Hematopoietic multipotent progenitor cell treated with erythropoietin and hydrocortisone succinate and interleukin-3 and kit ligand, for 4 days (in vitro differentiated cells): ENCODE measurements at places on chromosomes 7 and 10.

DNA sequence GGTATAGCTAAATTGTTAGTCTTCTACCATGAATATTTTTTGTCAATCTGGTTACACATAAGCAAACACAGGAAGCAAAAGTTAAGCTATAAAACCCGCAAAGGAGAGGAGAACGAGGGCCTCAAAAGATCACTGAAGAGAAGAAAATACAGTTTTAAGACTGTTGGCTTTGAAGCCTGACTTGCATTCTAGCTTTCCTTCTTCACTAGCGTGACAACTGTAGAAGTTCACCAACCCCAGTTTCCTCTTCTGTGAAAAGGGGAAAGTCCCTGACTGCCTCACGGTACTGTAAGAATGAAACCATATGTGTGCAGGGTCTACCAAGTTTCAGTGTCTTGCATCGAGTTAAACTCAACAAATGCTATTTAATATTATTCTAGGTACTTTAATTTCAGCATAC lies 7.5 kb upstream of the LRRN3 start:
- DNase-seq = peak; percentile 89

GRCh38 chr7:18771834-18772566 lies 276.5 kb downstream of the HDAC9 start:
- no peak for DNase-seq

GRCh38 chr7:34133356-34133982 lies 228.1 kb downstream of the BMPER start:
- no peak for DNase-seq

DNA sequence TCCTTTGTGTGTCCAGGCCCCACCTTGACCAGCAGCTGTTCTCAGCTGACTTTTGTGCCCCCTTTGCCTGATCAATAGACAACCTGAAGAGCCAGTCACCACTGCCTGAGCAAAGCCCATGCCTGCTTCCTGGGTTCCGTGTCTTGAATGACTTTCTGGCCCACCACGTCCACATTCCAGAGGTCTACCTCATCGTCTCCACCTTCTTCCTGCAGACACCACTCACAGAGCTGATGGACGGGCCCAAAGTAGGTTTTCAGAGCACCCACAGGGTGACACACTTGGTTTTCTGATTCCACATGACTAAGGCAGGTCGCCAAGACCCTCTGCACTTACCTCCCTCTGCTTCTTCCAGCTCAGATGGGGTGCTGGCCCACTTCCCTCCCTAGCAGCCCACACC lies 126.8 kb downstream of the WDFY4 start:
- DNase-seq = no peak

DNA sequence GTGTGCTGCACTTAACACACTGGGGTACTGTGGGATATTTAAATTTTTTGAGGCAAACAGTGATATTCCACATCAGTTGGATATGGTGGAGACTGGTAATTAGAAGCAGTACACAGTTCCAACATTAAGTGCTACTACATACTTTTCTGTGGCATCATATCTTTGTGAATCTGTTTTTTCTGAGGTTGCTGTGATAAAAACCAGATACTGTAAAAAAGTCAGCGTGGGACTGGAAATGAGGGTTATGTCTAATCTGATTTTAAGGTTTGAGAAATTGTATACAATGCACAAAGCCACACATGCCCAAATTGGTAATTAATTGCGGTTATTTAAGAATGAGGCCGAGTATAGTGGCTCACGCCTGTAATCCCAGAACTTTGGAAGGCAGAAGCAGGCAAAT lies 41.2 kb downstream of the TBC1D12 start:
- peak; percentile 3 for DNase-seq

DNA sequence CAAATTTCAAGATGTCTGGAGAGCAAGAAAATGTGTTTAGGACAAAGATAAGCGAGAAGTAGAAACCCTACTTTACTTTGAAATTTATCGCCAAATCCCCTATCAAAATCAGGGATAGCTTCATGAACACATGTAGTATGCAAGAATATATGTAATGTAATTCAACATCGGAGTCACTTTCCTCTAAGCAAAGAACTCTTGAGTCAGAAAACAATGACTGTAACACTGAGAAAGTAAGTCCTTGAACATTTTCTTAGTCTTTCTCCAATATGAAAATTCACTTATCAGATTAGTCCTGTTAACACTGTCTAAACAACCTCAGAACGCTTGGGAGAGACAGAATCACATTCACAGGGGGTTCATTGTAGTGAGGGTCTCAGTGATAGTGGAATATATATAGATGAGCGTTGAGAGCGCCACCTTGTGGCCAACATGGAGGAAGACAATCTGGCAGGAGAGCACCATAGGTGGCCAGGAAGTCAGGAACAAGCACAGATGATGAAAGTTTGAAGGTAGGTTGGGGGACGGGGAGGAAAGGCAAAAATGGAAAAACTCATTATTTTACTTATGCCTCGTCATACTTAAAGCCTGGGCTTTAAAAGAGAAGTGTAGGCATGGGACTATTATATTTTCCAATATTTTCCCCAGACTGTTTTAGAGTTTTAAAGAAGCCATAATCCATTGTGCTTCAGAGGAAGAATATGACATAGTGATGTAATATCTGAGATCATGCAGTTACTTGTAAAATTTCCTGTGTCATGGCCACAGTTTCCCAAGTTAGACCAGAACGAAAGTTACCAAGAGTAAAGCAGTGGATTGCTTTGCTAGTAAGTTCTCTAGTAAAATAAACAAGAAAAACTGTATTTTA lies 115.5 kb upstream of the GNAI1 start:
- peak; percentile 75 for DNase-seq

DNA sequence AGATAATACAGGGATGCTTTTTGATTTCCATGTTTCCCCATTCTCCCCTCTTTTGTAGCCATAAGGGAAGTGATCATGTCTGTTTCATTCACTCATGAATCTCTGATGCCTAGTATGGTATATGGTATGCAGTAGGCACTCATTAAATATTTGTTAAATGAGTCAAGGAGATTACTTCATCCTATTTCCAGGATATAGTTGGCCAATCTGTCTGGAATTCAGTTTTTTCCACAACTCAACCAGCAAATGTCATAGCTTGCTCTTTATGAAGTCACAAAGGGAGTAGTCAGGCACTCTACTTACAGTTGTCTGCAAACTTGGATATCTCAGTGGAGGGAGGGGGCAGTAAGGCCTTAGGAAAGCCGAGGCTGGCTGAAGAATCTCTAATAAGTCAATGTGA lies 853.6 kb downstream of the LRMDA start:
- no peak for DNase-seq

GRCh38 chr7:108614896-108615295 lies 45.2 kb downstream of the DNAJB9 start:
- DNase-seq = no peak

DNA sequence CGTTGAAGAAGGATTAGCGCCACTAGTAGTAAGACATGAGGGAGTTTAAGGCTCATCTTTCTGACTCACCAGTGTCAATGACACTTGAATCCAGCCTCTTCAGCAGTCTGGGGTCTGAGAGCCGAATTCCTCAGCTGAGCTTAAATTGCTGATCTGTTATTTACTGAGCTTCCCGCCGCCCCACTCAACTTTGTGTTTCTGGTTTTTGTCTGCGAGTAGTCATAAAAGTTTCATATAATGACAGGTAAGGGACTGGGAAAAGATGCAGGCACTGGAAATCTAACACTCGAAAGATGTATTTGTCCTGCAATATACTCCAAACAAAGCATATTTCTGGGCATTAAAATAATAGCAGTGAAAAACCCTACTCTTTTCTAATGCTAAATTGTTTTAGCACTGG lies 51.2 kb upstream of the RELN start:
- no peak for DNase-seq

DNA sequence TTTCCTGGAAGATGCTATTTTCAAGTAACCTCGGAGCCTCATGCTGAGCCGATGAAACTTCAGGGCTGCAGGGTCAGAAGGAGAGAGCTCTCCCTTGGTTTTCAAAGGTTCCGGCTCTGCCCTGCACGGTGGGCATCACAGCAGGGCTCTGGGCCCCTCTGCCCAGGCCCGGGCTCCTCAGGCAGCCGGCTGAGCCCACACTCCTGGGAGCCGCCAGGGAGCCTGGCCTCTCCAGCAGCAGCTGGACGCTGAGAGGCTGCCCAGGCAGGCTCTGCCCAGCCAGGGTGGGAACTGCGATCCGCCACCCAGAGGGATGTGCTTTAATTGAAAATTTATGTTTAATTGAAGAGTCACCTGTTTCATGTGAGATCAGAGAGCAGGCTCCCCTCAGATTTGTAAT lies 97.5 kb upstream of the MGMT start:
- DNase-seq = no peak

GRCh38 chr7:134180376-134180775 lies 53.2 kb downstream of the LRGUK start:
- no peak for DNase-seq
